ENCODE measurements at places on chromosomes 1 and 21.

DNA sequence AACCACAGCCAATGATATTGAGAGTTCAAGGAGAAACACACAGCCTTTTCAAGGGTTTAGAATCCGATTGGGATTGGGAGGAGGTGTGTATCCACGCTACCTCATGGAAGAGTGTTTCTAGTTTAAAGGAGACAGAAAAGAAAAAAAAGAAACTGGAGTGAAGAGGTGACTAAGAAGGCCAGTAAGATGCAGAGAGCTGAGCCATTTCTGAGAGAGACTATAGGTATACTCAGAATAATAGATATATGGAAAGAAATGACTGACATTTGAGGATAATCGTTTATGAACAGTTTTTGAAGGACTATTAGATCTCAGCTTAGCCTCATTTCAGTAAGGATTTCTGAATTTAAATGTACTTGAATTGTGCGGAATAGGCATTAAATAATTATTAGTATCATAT is 42.8 kb downstream of the LRRC8C start:
- DNase-seq: no peak

GRCh38 chr21:46229133-46229922 is 754 bp upstream of the LSS start:
- DNase-seq: no peak

DNA sequence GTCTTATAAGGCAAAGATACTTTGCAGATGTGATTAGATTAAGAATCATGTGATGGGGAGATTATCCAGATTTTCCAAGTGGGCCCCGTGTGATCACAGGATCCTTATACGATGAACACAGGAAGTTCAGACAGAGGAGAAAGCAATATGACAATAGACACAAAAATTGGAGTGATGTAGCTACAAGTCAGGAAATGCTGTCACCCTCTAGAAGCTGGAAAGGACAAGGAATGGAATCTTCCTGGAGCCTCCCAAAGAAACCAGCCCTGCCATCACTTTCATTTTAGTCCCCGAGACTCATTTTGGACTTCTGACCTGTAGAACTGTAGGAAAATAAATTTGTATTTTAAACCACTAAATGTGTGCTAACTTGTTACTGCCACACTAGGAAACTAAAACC is 61.9 kb upstream of the C1orf21 start:
- no peak for DNase-seq

GRCh38 chr1:65003316-65003664 is 36.9 kb upstream of the JAK1 start:
- DNase-seq: no peak

- DNase-seq: no peak
Measured at GRCh38 chr1:117339866-117340700, 27.2 kb upstream of the MAN1A2 start.

DNA sequence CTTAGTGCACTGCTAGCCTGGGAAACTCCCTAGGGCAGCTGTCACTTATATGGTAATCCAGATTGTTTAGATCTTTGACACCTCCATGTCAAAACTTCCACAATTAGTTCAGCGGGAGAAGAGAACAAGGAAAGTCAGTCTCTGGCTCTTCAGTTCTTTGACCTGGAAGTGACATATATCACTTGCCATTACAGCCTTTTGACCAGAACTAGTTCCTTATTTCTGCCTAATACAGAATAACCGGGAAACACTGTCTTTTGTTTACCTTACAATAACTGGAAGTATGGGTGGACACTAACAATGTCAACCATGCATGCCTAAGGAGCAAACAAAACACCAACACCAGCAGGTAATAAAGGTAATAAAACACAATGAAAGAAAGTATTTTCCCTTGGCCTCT is 68.3 kb downstream of the C4BPA start:
- no peak for DNase-seq

- no peak for DNase-seq
Measured at GRCh38 chr1:208759255-208759654, 515.1 kb upstream of the PLXNA2 start.

Data from esophagus squamous epithelium (tissue), 5 donors.